A549 (cell line): ENCODE measurements at places on chromosomes 2 and 18.
A peak's percentile ranks its signal among the peaks of the same experiment; 100 is the strongest.

GRCh38 chr18:37521510-37522465 lies 43.8 kb downstream of the CELF4 start:
- DNase-seq: no peak

GRCh38 chr2:67650291-67651133 lies 253.4 kb downstream of the ETAA1 start:
- DNase-seq: peak; percentile 49

DNA sequence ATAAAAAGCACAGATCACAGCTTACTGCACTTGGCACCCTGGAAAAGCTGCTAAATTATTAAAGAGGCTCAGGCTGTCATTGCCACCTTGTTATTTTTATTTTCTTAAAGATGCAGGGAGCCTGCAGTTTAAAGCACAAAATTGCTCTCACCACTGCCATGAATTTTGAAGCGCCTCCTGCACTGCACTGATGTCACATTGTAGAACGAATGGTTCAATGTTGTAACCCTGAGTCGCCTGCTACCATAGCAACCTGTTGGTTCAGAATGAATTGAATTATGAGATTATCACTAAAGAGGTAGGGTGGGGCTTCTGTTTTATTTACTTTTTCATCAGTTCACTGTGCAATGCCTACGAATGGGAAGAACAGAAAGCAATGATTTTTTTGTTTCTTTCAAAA lies 16.5 kb downstream of the SCG2 start:
- peak; percentile 18 for DNase-seq

GRCh38 chr2:128404709-128405466 lies 86.2 kb upstream of the HS6ST1 start:
- DNase-seq: no peak

DNA sequence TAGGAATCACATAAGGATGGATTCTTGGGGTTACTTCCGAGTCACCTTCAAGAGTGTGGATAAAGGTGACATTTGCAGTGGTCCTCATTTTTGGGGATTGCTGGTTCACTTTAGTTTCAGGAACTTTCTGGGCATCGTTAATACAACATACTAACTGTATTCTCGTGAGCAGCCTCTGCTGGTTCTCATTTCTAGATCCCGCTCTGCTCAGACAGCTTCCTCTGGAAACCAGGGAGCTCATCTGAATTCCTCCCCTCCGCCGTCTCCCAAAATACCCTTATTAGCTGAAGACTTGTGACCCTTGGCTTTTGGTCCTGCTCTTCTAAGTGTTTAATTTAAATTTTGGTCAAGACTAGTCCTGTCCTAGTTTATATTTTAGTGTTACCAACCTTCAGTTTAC lies 64.5 kb downstream of the ZNF532 start:
- no peak for DNase-seq

DNA sequence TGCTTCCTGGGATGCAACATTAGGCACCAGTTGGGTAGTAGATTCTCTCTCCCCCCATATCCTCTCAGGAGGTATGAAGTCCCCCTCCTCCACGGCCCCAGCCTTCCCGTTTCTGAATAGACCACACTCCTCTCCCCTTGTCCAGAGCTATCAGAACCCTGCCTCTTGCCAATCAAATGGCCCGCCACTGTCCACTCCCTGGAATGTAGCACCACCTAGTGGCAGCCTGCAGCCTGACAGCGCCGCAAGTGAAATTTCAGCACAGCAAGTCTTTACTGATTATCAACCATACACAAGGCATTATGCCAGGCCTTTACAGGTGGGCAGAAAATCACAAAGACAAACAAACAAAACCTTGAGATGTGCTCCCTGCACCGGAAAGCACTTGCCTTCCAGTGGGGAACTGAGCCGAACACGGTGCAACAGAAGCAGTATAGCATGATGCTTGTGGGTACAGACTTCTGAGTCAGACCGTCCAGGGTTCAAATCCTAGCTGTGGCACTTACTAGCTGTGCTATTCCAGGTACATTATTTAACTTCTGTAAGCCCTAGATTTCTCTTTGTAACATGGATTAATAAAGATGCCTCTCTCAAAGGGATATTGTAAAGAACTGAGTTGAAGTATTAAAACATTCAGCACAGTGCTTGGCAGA lies 174.0 kb downstream of the SMAD2 start:
- peak; percentile 64 for DNase-seq

DNA sequence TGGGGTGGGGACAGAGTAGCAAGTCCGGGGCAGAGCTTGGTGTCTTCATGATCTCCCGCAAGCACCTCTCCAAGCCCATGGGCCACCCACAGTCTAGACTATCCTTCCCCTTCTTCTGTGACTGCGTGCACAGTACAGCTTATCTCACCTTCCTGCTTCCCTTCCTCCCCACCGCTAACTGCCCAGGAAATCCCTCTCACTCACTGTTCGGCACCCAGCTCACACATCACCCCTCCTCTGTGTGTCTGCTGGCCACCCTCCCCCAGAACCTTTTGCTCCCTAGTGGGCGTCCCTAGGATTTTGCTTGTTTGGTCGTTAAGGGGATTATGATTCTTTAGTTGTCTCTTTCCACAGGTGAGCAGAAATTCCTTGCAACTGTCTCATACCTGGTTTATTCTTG lies 31.5 kb upstream of the SMAD7 start:
- no peak for DNase-seq

DNA sequence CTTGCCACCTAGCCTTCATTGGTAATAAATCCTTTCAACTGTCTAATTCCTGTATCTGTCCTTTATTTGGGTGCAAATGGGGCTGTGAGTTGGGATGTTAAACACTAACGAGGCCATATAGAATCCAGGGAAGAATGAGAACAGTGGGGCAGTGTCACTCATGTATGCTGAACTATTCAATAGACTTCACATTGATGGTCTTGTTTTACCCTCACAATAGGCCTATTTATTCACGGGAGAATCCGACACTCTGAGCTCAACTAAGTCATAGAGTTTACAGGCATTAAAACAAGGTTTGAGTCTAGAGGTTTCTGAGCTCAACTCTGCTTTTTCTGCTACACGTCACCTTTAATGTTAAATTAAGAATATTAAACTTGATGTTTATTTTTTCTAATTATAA lies 421.6 kb downstream of the SOX11 start:
- no peak for DNase-seq

DNA sequence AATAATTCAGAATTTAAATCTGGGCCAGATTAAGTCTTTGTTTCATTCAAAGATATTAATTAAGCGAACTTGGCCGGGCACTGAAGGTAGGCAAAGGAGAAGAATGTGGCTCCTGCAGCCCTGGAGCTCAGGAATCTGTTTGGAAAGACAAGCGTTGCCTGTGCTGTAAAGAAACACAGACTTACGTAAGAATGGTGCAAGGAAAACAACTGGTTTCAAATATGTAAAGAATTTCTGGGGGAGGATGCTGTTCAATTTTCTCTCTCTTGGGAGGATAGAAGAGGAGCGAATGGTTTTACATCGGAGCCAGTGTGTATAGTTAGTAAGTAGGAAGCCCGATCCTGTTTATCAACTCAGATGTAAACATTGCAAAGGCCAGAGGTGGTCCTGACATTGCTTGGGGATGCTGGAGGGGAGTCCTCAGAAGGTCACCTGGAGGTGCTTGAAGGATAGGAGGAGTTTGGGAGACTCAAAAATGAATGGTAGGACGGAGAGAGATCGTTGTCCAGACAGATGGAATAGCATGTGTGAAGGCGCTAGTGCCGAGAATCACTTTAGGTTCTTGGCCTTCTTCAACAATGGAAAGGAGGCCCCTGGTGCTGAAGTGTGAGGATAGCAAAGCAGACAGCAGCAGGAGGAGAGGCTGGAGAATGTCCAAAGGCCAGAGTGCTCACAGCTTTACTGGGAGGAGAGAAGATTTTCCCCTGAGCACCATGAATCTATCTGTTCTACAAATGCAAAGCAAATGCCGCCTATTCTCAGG lies 456.1 kb downstream of the LPIN1 start:
- no peak for DNase-seq

- DNase-seq: no peak
Measured at GRCh38 chr2:191578031-191578430, 99.9 kb upstream of the NABP1 start.

DNA sequence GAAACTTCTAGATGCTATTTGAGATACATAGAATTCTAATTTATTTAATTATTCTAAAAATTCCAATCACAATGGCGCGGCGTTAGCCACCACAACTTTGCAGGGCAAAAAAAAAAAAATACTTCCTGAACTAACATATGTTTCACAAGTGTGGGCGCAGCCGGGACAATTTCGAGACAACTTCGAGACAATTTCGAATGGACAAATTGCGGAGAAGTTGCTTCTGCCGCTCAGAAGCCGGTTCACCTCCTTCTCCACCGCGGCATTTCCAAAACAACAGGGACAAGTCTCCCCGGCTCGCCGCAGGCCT lies 842 bp downstream of the PAX3 start:
- DNase-seq: no peak

GRCh38 chr2:46230115-46230571 lies 67.1 kb upstream of the EPAS1 start:
- DNase-seq: peak; percentile 35

DNA sequence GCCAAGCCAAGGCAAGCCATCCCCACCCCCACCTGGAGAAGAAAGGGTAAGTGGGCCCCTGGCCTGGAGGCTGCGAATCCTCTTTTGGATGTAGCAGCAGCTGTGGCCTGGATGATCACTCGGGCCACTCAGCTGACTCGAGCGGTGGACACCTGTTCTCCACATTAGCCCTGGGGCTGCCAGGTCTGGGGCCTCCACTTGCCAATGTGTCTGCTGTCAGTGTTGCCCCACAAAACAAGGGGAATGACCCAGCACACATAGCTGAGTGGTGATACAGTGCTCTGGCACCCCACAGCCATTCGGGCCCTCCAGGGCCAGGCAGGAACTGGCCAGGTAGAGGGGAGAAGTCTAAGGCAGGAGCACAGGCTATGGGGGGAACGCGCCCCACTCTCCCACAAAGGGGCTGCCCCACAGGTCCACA lies 2.6 kb downstream of the STK25 start:
- no peak for DNase-seq

GRCh38 chr2:850429-850828 lies 100.2 kb upstream of the SNTG2 start:
- DNase-seq: no peak

DNA sequence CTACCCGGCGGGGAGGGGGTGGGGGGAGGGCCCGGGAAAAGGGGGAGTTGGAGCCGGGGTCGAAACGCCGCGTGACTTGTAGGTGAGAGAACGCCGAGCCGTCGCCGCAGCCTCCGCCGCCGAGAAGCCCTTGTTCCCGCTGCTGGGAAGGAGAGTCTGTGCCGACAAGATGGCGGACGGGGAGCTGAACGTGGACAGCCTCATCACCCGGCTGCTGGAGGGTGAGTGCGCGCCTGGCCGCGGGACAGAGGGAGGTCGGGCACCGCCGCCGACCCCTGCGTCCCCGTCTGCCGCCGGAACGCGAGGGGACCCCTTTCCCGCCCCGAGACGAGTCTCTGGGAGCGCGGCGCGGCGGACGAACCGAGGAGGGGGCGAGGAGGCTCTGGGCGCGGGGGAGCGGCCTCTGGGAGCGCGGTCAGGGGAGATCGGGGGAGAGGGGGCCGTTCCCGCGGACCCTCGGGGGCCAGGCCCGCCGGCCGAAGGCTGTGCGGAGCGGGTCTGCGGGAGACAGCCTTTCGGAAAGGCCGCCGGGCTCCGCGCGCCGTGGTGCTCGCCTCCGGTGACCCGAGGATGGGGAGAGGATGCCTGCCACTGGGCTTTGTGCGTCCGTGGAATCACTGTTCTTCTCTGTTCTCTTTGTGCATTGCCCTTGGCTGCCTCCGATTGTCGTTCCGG lies 463 bp downstream of the PPP1CB start:
- peak; percentile 32 for DNase-seq

- no peak for DNase-seq
Measured at GRCh38 chr2:86036669-86037138, 69.0 kb downstream of the POLR1A start.

DNA sequence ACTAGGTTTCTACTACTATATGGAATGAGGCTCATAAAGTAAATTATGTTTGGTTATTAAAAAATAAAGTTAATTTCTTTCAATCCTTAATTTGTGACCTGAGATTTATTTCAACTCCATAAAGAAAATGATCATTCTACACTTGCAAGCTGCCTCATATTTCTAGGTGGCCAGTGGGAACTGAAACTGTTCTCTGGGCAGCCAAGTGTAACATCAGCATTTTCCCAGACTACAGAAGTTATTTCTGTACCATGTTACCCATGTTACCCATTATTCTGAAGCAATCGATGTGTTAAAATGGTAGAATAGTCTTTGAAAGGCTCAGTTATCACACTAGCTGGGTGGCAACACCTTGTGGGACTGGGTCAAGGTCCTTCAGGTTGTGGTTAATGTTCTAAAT lies 139.3 kb upstream of the FBXO11 start:
- DNase-seq: no peak

DNA sequence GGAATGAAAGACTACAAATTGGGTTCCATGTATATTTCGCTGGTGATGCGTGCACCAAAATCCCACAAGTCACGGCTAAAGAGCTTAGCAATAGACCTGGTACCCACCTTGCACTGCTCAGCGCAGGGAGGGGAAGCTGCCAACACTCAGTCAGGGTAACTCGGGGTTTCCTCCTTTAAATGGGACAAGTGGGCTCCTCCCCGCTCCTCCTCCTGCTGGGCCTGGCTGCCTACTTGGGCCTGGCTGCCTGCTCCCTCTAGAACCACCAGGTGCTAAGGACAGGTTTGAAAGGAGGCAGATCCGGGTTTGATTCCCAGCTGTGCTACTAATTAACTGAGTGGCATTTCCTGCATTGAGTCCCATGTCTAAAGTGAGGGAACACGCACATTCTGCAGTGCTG lies 23.4 kb downstream of the MYO7B start:
- no peak for DNase-seq

GRCh38 chr2:173282795-173283545 lies 71.7 kb upstream of the CDCA7 start:
- DNase-seq: no peak

- no peak for DNase-seq
Measured at GRCh38 chr2:47141520-47141919, 13.6 kb downstream of the STPG4 start.

GRCh38 chr2:192236136-192236535 lies 41.4 kb upstream of the TMEFF2 start:
- no peak for DNase-seq

DNA sequence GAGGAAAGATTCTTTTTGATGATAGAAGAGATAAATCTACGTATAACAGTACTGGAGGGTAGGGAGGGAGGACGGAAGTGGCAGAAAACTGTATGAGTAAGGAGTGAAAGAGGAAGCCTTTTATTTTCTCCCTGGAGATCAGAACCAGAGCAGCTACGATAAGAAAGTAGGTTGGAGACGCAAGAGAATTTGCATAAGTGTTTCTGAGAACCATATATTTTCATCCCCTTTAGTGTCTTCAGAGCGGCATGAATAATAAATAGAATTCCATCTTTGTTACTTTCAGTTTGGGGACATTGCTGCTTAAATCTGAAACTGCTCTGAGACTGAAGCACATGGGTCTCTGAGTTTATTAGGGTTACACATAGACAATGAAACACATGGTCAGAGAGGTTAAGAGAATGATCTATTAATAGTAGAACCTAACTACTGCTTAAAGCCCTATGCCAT lies 230.2 kb upstream of the TNP1 start:
- DNase-seq: no peak
